DMS 273 treated with DMSO at 0.1 percent for 48 hours (cell line): ENCODE measurements at places on chromosomes 11 and 22.

DNA sequence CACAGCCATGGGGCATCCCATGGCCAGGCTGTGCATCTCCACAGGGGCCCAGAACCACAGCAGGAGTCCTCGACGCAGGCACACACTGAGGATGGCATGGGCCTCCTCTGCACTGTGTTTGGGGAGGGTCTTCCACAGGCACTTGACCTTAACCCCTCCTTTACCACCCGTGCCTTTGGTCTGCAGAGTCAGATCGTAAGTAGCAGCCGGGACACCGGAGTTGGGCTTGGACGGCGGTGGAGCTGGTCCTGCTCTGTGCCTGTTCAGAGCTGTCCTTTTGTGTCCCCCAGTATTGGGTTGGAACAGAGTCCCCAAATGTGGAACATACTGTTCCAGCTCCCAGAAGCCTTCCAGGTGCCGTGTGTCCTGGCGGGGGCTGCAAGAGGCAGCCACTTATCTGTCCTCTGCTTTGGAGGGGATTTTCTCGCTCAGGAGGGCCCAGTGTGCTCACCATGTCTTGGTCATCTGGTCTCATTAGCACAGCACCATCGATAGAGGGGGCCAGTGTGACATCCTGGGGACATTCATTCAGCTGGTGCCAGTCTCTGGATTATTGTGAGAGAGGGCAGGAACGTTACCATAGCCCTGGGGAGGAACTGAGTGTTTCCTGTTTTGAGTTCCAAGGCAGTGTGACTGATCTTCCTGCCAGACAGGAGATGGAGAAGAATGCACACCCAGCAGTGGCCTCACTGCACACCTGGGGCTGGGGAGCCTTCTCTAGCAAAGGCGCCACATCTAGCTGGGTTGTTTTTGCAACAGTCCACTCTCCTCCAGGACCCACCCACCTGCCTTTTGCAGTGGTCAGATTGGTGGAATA lies 12.4 kb downstream of the CRELD2 start:
- no peak for DNase-seq

- no peak for DNase-seq
Measured at GRCh38 chr11:131845255-131845654, 474.8 kb downstream of the NTM start.

GRCh38 chr11:88522624-88523385 lies 185.3 kb upstream of the CTSC start:
- no peak for DNase-seq

DNA sequence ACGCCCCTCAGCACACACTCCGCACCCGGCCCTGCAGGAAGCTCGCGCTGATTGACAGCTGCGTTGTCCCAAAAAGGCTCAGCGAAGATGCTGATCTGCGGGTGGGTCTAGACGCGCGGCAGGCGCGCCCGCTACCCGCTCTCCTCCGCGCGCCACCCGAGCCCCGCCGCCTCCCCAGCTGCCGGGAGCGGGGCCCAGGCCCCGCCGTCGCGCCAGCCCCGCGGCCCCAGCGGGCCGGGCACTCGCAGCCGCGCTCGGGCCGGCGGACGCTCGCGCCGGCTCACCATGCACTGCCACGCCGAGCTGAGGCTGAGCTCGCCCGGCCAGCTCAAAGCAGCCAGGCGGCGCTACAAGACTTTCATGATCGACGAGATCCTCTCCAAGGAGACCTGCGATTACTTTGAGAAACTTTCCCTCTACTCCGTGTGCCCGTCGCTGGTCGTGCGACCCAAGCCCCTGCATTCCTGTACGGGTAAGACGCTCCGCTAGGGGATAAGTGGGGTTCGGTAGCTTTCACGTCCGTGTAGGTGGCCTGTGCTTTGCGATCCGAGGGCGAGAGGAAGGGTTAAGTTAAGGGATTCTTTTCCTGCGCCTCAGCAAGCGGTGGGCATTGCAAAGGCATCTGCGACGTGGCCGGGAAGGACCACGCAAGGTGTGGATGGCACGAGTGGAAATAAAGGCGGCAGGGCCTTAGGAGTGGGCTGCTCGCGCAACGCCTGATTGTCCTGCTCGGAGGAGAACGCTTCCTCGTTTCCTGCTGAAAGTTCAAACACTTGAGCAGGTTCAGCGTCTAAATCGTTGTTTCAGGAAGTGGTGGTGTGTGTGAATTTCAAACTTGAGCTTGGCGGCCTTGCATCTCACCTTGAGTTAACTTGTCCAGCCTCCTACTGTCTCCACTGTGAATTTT lies at the start of gene BARX2:
BARX2 (plus strand) TSS at position 98 of the 907 bp plus-strand sequence; CDS start at position 286, 188 bp downstream.
- peak; percentile 13 for DNase-seq

DNA sequence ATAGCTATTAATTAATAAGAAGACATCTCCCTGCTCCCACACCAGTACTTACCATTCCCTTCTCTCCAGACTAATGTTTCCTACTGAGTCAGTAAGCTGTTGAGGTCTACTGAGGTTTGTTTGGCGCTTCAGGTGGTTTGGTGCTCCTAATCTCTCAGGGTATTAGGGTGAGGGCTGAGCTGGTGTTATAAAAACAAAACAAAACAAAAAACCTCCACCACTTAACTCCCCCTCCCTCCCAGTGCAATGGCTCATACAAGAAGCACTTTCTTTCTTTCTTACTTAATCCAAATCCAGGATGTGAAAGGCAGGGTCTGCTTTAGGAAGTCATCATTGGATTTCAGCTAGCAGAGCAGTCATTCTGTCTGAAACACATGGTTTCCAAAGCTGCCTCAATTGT lies 15.3 kb downstream of the CSTPP1 start:
- DNase-seq: no peak

DNA sequence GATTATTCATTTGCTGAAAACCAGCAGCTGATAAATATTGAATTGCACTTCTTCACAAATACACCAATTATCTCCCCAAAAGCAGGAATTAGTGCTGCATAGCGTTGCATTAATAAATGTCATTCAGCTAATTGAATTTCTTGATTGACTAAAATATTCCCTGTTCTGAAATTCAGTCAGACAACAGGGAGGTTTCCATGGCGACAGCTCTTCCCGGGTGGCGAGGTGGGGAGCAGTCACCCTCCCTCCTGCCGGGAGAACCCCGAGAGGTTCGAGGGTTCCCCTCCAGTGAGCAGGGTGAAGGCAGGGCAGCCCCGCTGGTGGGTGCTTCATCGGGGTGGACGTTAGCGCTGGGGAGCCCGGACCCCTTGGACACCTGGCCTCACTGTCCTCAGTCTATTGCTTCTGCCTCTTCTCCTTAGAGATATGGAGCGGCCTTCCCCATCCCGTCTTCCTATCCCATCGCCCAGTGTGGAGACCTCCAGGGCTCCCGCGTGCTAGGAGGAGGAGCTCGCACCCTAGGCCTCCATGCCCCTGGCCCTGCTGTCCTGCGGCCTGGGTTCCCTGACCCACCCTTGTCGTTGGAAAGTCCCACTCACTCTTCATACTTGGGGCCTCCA lies 983.5 kb downstream of the BRD1 start:
- DNase-seq: no peak

- no peak for DNase-seq
Measured at GRCh38 chr11:101188801-101189200, 59.2 kb upstream of the PGR start.

DNA sequence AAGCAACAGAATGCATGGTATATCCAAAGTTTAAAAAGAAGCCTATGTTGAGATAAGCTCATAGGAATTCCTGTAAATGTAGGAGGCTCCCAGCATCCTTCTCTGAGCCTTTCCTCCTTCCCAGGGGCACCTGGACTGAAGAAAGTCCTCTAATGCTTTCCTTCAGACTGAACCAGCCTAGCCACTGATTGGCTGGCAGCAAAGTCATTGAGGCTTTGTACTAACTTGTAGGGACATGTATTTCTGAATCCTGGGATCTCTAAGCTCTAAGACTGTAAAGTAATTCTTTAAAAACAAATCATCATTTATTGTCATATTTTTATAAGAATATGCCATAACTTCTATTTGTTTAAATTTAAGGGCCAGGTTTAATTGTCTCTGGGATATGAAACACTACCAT lies 23.9 kb upstream of the PANX1 start:
- DNase-seq: no peak

DNA sequence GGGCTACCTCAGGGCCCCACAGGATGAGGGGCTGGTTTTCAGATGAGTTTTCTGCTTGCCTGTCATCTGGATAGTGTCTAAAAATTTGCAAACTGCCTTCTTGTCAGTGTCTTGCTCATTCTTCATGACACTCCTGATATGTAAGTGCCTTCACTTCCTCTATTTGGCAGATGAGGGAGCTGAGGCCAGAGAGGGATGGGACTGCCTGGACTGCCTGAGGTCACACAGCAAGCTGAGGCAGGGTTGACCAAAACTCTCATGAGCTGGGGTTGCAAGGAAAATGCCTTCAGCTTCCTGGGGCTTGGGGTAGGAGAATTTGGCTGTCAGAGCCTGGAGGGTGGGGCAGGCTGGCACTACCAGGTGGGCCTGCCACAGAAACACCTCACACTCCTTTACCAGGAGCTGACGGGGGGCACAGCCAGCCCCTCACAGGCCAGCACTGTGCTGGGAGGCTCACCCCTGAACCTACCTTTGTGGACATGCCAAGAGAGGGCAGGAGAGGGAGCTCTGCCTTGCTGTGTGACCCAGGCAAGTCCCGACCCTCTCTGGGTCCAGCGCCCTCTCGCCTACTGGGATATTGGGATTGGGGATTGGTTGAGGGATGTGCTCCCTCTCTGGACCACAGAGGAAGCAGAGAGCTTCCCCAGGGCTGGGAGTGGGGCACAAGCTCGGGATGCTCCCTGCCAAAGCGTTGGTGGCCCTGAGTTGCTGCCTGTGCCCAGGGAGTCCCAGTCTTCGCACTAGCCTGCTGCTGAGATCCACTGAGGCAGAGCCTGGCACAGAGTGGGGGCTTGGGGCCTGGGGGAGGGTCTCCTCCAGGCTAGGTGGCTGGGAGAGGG lies 1.9 kb upstream of the P2RY6 start:
- DNase-seq: no peak

- no peak for DNase-seq
Measured at GRCh38 chr11:67731583-67731982, 57.2 kb upstream of the ALDH3B2 start.

DNA sequence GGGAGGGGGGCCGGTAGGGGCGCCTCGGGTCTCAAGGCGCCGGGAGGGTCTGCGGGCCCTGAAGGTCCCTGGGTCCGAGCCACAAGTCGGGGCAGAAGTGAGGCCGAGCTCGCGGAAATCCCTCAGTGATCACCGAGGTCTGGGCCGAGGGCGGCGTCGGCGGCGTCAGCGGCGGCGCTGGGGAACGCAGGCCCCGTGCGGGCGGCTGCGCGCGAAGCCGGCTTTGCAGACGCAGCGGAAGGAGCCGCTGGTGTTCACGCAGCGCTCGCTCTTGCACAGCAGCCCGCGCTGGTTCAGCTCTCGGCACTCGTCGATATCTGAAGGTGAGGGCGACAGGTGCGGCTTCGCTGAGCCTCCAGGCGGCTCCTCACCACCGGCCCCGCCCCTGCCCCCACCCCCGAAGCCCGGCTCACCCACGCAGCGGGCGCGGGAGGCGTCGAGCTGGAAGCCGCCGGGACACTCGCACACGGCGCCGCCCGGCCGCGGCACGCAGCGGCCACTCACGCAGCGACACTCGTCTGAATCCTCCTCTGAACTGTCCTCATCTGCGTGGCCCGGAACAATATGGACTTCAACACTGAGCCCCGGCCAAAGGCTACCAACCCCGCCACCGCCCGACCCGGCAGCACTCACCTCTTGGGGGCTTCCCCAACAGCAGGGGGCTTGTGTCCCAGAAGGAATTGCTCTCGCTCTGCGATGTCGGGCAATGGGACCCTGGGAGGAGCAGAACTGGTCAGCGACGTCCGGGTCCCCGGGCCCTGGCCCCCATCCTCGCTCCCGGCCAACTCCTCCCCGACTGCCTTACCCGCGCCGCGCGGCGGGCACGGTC lies 14.2 kb downstream of the SCYL1 start:
- no peak for DNase-seq

GRCh38 chr11:86993031-86993430 lies 37.8 kb upstream of the FZD4 start:
- no peak for DNase-seq

DNA sequence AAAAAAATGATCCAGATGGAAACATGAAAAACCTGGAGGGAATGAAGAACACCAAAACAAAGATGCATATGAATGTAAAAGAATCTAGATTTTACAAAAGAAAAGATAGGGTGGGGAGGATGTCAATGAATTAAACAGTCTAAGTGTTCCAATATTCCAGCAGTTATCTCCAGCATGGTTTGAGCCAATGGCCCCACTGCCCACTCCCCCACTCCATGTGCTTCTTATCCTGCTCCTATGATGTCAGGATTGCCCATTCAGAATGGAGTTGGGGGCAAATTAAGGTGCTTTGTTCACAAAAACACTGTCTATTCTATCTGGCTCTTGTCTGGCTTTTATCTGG lies 1.2 kb upstream of the OR52K1 start:
- DNase-seq: no peak

DNA sequence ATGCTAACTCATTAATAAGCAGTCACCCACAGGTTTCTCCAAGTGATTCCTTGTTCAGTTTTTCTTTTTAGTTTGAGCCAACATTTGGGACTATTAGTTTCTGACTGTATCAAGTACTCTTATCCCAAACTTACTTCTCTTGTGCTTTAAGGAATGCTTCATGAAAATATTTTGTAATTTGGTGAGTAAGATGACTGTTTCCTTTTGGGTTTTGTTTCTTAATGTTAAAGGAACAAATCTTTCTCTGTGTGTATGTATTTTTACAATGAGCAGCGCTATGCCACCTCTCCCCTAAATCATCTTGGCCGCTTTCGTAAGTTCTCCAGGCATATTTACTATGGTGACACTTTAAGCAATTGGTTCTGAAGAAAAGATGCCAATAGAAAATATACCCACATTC lies 72.4 kb downstream of the LDLRAD3 start:
- DNase-seq: no peak

GRCh38 chr11:3137486-3138177 lies 27.5 kb downstream of the OSBPL5 start:
- no peak for DNase-seq

DNA sequence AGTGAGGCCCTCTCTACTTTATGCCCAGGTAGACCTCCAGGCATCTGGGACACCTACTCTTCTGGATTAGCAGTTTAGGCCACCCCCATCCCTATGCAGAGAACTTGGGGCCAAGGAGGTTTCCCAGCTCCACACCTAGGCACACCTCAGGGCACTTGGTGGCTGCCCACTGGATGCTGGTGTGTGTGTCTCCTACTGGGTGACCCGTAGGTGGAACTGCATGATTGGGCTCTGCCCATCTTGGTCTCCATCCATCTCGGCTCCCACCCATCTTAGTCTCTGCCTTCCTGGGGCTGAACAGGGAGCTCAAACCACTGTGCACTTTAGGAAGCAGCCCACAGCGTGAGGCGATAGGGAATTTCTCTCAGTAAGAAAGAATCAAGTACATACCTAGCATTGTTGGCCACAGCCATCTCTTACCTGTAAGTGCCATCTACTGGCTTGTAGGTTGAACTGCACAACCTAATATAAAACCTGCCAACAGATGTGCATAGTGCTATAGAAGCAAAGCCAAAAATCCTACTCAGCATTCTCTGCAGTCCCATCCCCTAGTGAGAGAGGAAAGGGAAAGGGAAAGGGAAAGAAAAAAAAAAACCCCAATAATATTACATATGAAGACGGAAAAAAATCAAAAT lies 61.6 kb upstream of the PTPN5 start:
- peak; percentile 1 for DNase-seq
